ENCODE measurements at places on chromosomes 11 and 22. TPM values are rescaled to one million over a fixed set of nuclear protein-coding genes. Genes with fewer than 3 reads are reported as not detected.

The POLD4 gene
- total RNA-seq: 32.4 TPM

The FIBP gene
- 16.5 TPM for total RNA-seq

The LMO2 gene
- not detected for total RNA-seq

The CARD16 gene
- total RNA-seq: 16.0 TPM

The CYP2D6 gene
- total RNA-seq: 3.1 TPM

- no peak for DNase-seq
Measured at GRCh38 chr11:115515647-115516395, 11.6 kb upstream of the CADM1 start.

DNA sequence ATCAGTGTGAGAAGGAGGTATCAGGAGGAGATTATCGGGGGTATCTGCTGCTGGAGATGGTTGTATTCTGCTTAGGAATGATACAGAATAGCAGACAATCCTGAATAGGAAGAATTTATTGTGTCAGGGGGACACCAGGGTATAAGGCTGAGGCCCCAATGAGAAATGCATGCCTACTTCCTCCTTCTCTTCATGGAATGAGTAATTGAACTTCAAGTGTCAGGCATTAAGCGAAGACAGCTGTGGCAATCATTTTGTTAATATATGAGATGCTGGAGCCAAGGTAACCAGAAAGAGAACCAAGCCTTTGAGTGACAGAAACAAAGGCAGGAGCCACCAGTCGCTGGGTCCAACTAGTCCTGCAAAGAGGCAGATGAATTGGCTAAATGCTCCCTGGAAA is 49.1 kb downstream of the KIRREL3 start:
- no peak for DNase-seq

DNA sequence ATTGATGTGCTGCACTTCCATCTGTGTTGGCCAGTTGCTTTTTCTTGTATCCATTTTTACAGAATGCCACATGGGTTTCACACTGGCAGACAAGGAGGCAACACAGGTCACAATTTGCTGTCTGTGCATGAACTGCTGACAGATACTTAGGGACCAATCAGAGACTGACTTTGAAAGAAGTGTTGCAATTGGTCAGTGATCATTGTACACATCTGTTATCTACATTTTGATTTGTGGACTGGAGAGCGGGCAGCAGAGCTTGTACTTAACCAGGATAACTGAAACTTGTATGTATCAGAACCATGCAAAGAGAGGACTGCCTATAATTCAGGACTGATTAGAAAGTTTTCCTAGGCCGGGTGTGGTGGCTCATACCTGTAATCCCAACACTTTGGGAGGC is 21.8 kb downstream of the PRR5 start:
- DNase-seq: no peak

DNA sequence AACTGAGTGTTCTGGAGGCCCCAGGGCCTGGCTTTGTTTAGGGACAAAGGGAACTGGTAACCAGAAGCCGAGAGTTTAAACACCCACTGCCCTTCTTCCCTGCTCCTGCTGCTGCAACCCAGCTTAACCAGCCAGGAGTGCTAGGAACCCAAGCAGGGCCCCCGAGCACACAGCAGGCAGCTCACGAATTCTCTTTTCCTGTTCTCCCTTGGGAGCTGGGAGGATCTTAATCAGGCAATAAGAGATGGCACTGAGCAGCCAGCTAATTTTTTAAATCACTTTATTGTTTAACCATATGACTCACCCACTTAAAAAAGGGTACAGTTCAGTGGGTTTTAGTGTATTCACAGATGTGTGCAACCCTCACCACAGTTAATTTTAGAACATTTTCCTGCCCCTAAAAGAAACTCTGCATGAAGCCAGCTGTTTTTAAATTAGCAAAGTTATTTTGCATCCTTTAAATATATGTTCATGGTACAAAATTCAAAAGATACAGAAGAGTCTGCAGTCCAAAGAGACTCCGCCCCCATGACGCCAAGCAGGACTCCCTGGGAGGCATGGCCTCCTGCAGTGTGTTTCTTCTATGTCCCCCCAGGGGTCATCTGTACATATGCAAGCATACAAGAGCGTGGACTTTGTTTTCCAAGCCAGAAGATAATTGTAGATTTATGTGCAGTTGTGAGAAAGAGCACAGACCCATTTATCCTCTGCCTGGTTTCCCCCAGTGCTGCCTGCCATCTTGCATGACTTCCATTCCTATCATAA is 18.9 kb upstream of the PPP6R3 start:
- no peak for DNase-seq

- DNase-seq: no peak
Measured at GRCh38 chr11:12232160-12232559, 121.8 kb downstream of the MICAL2 start.

- no peak for DNase-seq
Measured at GRCh38 chr11:31529701-31530100, 20.1 kb downstream of the ELP4 start.

GRCh38 chr11:96324912-96325311 is 18.1 kb downstream of the MAML2 start:
- DNase-seq: no peak

- DNase-seq: no peak
Measured at GRCh38 chr11:4146772-4147098, 52.1 kb downstream of the RRM1 start.

DNA sequence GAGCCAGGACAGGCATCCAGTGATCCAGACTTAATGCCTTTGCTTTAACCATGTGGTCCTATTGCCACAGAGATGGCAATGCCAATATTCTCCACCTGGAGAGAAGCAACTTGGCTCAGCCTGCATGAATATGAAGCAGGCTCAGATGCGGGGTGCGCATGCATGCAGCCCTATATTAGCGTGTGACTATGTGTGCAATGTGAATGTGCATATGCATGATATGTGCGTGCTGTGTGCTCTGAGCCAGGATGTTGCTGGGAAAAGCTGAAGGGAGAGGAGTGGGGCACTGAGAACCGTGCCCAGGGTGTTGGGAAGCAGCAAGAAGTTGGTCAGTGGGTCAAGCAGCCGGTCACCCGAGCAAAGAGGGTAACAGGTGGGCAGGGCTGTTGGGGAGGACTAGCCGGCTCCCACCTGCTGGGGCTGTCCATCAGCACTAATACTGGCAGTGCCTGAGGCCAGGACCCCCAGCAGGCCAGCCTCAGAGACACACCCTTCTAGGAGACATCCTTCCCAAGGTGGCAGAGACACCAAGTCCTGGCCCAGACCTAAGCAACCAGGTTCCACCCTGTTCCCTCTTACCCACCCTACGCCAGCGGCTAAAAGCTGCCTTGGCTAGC is 24.8 kb upstream of the MYOD1 start:
- no peak for DNase-seq
